ENCODE measurements at places on chromosomes 2 and 18. TPM values are rescaled to one million over a fixed set of nuclear protein-coding genes. Genes with fewer than 3 reads are reported as not detected.

The DNAJC5G gene
- not detected for total RNA-seq

The PAX8 gene
- total RNA-seq = 2.3 TPM

The RBKS gene
- 1.5 TPM for total RNA-seq

The CLEC4F gene
- total RNA-seq = not detected

The TMEM247 gene
- not detected for total RNA-seq

The CFC1 gene
- total RNA-seq = not detected

The SFTPB gene
- not detected for total RNA-seq

The IL36B gene
- not detected for total RNA-seq

The SKOR2 gene
- total RNA-seq = not detected

The PARD6G gene
- 2.8 TPM for total RNA-seq

The CYS1 gene
- 0.13 TPM for total RNA-seq

The TBR1 gene
- not detected for total RNA-seq

The TFCP2L1 gene
- total RNA-seq = 0.06 TPM

DNA sequence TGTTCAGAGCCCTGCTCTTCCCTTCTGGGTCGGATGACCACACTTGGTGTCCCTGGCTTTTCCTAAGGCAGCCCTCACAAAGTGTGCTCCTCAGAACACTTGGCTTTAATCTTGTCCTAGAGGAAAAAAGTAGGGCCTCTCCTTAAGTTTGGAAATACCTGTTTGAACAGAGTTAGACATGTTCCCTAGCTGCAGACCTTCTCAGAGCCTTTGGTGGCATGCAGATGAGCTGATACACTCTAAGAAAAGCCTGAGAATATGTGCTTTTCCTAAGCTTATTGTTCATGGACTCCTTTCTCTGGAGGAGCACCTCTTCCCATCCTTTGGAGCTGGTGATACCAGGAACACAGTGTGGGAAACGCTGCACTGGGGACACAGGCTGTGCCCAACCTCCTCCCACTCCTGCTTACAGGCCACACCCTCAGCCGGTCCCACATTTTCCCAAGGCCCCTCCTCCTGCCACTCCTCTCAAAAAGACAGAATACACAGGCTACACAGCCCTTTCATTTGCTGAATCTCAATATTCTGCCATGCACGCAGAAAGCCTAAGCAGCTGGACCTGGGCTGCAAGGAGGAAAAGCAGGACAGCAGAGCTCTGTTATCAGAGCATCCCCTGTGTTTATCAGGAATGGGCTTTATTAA, 443.6 kb downstream of the NBAS start:
- no peak for DNase-seq

DNA sequence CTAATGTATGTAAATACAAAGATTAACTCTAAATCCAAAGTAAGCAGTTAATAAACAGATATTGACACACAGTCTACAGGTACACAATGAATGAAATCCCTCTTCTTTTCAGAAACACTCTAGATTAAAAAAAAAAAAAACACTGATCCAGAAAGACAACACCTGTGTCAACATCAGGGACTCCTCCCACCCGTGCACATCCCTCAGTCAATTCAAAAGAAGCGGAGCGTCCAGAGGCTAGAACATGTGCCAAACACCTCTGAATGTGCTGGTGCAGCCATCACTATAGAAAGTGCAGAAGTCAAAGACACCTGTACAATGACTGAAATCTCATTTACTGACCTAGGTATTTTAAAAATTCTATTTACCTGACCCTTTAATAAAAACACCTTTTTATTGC, 622.6 kb upstream of the ID2 start:
- no peak for DNase-seq

DNA sequence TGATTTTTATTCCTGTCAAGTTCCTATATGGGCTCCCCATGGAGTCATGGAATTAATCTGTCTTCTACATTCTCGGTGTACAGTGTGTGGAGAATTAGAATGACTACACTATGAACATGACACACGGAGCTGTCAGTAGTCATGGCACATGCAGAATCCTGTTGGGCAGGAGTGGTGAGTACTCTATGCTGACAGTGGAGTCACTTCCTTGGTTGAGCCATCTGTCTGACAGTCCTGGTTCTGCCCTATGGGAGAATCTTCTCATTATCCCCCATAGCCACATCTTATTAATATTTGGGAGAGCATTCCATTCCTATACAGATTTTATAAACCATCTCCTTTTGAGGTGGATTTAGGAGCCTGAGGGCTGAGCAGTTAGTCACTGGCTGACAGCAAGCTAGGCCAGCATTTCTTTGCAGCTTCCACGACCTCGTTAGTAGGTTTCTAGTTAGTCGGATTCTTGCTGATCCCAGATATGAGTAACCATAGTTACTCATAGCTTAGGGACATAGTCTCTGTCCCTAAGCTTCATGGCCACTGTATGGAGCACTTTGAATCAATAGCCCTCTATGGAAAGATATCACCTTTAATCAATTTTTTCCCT, 90.6 kb downstream of the MDH1 start:
- DNase-seq = no peak

GRCh38 chr18:9913151-9913525, 678 bp upstream of the VAPA start:
- DNase-seq = no peak

DNA sequence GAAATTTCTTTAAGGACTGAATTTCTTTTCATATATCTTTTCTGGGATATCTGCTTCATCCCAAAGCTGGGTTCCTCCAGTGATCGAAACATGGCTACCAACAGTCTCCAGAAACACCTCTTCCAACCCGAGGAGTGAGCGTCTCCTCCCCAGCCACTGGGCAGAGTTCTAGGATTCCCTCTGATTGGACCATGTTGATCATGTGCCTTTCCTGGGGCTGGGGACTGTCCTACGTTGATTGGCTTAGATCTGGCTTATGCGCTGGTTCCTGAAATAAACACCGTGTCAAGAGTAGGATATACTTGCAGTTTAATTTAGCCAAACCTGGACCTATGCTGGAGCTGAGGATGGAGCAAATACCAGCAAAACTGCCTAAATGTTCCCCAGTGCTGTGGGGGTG, 55.5 kb upstream of the SLC16A14 start:
- DNase-seq = no peak

- peak; percentile 24 for DNase-seq
Observed at GRCh38 chr2:185502351-185502750, 236.3 kb upstream of the FSIP2 start.

- DNase-seq = no peak
Observed at GRCh38 chr2:96767135-96767871, 6.6 kb downstream of the CNNM4 start.

GRCh38 chr2:29802986-29803385, 118.4 kb downstream of the ALK start:
- DNase-seq = no peak

GRCh38 chr18:58088691-58089065, 44.7 kb downstream of the NEDD4L start:
- no peak for DNase-seq

DNA sequence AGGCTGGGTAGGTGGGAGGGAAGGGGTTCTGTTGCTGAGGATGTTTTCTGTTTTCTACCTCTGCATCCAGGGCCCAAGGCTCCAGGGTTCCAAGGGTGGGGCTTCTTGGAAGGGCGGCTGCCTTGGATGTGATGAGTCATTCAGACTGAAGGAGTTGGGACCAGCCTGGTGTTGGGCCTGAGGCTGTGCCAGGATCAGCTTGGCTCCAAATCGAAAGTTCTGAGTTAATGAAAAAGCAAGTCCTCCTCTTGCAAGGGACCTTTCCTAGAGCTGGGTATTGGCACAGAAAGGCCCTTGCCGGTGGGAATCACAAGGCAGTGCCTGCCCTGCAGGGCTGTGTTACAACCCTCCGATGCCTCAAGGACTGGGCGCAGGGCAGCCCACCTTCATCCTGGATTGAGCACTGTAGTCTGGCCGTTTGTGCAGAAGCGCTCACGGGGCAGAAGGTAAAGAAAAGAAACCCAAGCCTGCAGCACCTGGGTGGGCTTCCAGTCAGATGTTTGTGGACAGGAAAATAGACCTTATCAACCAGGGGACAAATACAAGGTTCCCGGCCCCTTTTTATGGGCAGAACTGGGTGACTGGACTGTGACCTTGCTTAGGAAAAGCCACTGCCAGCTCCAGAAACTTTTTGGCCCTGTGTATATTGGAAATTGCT, 52.5 kb upstream of the MCFD2 start:
- peak; percentile 84 for DNase-seq

- DNase-seq = no peak
Observed at GRCh38 chr2:99380376-99381010, 43.3 kb downstream of the EIF5B start.

GRCh38 chr2:161580426-161580825, 43.8 kb upstream of the SLC4A10 start:
- DNase-seq = no peak

DNA sequence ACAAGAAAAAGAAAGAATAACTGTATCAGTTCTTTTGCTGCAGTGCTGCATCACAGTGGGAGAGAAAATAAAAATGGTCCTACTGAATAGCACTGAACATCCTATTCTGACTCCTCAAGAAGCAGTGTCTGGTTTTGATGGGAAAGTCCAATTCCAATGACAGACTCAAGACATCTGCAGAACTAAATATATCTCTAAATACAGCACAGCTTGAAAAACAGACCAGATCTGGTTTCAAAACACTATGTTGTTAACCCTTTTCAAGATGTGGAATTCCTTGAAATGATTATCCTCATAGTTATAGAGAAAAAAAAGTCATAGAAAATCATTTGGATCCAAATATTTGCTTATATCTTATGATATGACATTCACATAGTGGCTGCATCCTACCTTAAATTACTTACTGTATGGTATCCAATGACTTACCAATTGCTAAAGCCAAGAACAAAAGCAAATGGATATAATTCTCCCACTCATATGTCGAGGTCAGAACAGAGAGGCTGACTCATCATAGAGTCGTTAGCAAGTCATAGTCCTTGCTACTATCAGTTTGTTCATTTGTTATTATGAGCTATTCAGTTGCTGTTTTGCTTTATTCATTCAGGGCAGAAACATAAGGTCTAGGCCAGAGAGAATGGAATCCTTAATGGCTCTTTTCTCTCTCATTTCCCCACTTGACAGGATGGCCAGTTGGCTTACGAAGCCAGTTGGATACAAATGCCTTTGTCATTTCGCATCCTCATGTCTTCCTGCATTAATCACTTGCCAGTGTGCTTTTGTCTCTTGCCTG, 62.5 kb upstream of the ACVR2A start:
- peak; percentile 83 for DNase-seq

DNA sequence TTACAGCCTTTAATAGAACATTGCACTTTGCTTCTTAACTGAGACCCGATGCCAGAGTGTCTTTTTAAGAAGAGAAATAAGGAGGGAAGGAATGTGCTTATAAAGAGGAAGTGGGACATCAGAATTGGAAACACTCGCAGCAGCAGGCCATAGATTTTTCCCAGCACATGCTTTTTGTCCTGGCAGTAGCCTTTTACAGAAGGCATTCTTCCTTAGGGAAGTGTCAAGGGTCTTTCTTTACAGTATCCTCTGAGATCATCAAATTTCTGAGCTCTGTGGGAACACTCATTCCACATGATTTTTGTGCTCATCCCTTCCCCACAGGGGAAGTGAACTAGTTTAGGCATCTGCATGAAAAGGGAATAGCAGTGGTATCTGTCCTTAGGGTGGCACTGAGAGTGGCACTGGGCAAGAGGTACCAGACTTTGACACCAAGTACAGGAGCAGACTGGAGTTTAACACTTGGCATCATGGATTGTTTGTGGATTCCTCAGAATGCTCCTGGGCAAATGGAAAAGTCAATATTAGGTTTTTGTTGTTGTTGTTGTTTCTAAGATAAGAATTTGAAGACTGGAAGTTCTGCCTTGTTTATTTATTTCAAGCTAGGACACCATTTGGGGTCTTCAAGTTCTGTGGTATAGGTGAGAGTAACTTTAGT, 4.1 kb downstream of the MYO1B start:
- no peak for DNase-seq

DNA sequence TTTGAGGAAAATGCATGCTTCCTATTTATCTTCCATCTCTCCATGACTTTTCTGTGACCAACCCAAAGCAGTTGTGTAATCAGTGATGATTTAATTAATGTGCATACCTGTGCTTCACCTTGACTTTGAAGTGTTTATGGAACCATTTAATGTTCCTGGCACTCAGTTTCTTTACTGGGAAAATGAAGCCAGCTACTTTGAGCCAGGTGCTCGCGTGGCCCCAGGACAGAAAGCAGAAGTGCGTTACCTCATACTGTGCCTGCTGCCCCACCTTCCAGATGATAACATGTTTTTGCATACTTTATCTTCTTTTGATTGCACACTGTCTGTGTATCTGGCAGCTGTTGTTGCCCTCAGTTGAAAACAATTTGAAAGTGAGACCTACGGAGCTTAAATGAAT, 61.3 kb downstream of the PMAIP1 start:
- no peak for DNase-seq

GRCh38 chr2:8710951-8711350, 29.1 kb downstream of the ID2 start:
- no peak for DNase-seq

- peak; percentile 43 for DNase-seq
Observed at GRCh38 chr2:241933179-241933911, 63.8 kb downstream of the RTP5 start.

- no peak for DNase-seq
Observed at GRCh38 chr2:144572977-144573376, 53.1 kb upstream of the ZEB2 start.

GRCh38 chr2:3192920-3193319, 184.7 kb downstream of the EIPR1 start:
- DNase-seq = no peak

GRCh38 chr2:53813151-53813550, 26.3 kb downstream of the ERLEC1 start:
- DNase-seq = no peak

GRCh38 chr2:72222829-72223564, 75.3 kb upstream of the CYP26B1 start:
- peak; percentile 50 for DNase-seq

DNA sequence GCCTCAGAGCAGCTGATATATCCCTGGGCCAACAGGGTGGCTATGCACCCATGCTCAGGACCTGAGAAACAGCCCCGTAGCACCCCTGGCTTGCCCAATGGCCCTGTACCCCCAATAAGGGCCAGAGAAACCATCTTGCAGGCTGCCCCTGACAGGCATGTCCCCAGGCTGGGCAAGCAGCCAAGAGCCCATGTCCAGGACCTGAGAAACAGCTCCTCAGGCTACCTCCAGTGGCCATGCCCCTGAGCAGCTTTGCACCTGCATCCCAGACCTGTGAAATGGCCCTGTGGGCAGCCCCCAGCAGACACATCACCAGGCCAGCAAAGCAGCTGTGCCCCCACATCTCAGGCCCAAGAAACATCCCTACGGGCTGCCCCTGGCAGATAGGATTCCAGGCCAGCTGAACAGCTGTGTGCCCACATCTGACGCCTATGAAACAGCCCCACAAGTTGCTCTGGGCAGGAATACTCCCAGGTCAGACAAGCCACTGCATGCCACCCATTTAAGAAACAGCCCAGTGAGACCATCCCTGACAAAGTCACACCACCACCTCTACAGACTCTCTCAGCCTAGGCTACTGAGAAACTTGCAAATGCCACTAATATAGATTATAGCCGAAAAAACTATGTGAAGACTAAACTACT, 84.1 kb downstream of the TMEM237 start:
- DNase-seq = peak; percentile 37

Measured in LHCN-M2 (cell line).